ENCODE measurements at places on chromosomes 7 and 10.

- DNase-seq, result no peak
Observed at GRCh38 chr10:127739908-127740307, 2.9 kb downstream of the FOXI2 start.

DNA sequence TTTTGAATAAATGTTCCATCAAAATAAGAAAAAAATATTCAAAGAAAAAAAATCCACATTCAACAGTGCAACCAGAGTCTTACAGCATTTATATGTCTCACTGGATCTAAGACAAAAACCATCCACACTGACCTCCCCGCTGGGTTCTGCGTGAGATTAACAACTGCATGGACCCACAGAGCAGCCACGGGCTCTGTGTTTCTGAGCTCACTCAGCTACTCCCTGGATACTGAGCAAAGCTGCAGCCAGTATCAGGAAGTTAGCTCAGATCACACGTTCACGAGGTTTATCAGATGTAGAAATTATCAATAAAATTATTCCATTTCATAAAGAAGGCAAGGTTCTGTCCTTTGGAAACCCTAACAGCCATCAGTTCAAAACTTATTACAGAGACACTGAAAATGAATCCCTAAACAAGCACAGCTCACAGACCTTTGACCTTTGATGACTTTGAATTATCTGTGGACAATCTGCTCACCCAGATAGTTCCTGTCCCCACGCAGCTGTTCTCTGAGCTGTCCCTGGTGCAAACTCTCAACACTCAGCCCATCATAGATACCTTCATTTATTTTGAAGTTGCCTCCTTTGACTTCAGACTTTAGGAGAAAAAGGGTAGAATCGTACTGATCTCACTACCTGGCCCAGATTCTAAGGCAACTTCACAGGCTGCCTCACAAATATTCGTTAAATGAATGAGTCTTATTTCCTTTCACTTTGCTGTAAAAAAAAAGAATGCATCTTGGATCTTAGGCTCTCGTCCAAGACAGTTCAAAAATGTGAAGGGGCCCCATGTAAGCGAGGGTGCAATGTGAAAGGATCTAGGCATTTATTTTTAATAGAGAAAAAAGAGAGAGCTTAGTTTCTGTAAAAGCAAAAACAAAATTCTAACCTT is 67.7 kb upstream of the SVIL start:
- no peak for DNase-seq

DNA sequence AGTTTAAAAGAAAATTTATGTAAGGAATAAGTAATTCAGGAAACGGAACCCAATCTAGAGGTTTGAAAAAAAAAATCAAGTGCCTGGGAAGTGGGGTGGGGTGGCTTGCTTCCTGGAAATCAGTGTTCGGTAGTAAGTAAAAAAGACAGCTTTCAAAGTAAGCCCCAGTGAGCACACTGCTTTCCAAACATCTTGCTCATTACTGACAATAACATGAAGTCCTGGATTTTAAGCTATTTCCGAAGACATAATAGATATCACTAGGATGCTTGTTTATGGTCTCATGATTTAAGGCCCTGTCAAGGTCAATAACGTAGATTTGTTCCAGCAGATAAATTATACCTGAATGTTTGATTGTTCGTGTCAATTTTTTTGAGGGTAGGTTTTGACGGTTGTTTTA is 1.3 kb downstream of the STAMBPL1 start:
- DNase-seq, result no peak

DNA sequence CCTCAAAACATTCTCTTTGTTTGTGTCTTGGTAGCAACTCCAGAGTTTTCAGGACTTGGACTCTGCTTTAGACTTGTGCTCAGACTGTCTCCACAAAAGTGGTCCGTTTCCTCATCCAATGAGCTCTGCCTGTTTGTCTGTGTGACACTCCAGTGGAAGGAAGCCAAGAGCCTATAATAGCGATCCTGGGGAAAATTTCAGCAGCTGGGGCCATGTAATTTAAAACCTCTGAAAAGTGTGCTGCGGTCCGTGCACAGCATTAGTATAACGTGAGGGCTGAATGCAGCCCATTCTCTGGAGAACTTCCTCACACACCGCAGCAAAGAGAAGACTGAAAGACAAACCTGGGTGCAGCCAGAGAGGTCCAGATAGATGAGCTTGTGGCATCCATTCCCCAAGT is at the start of gene LRRC17:
LRRC17 (plus strand) TSS at position 259 of the 400 bp plus-strand sequence. CDS start 20,914 bp downstream, outside the sequence.
- no peak for DNase-seq

- DNase-seq, result no peak
Observed at GRCh38 chr10:48213047-48213446, 61.4 kb downstream of the FRMPD2 start.

DNA sequence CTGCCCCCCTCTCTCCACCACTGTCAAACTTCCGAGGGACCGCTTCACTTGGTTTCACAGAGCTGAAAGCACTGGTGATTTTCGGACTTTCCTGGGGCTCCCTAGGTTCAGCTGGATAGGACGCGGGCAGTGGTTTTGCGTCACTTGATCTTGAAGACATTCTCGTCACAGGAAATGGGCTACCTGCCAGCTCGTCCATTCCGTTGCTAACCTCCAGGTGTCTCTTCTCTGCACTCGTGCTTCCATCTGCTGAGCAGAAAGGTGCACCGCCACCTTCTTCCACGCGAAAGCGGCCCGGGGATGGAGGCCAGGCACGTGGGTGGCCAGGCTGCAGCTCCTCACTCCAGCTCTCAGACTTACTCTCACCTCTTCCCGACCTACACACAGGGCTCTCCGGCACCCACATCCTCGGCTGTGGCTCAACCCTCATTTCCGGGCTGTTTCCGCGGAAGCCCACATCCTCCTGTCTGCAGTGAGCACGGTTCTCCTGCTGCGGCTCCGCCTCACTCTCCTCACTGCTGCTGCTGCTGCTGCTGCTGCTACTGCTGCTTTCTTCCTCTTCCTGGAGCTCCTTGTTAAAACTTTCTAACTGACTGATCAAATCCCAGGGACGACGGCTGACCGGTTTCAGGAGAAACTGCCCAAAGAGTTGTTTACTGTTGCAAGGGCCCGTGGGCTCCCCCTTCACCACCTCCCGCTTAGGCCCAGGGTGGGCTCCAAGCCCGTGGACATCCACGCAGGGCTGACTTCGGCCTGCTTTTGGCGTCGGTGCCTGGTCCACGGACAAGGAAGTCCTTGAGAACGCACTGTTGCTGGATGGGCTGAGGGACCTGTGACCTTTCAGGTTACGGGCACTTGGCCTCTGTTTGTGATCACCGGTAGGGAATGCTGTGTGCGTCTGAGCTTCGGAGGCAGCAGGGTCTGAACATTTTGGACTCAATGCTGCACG is 32.1 kb downstream of the JCAD start:
- DNase-seq, result no peak

GRCh38 chr7:82012453-82012852 is 242.6 kb upstream of the HGF start:
- no peak for DNase-seq

DNA sequence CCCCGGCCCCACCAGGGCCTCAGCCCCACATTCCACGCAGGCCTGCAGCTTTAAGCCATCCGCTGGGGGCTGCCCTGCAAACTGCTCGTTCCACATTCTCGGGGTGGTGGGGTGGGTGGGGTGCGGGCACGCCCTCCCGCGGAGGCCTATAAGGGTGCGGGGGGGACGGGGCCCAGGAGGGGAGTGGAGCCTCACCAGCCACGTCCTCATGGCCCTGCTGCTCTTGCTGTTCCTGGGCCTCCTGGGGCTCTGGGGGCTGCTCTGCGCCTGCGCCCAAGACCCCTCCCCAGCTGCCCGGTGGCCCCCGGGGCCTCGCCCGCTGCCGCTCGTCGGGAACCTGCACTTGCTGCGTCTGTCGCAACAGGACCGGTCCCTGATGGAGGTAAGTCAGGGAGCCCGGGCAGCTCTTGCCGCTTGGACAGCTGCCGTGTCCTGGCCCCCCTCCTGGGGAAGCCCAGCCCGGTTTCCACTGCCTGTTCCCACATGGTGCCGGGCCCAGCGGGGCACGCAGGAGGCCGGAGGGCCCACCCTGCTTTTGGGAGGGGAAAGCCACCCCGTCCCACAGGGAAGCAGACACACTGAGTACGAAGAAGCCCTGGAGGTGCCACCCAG is at the start of gene CYP2W1:
CYP2W1 (plus strand) TSS at position 178 of the 612 bp plus-strand sequence; CDS start at position 209, 31 bp downstream.
- DNase-seq, result no peak

DNA sequence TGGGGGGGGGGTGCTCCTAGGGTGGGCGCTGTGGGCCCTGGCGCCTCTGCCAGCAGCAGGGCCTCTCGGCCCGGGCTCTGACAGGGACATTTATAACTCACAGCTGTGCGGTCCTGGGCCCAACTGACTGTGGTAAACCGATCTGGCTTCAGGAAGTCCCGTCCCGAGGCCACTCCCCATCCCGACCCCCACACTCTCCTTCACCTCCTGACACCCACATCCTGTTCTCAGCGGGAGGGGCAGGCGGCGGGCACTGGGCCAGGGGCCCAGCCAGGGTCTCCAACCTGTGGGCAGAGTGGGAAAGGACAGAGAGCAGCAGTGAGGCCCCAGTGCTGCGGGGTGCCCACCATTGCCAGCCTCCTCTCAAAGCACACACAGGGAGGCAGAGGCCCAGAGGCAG is 69.1 kb downstream of the ZMIZ1 start:
- DNase-seq, result no peak

GRCh38 chr7:92296235-92296634 is 50.5 kb downstream of the ANKIB1 start:
- no peak for DNase-seq

GRCh38 chr10:1531883-1532597 is 205.3 kb downstream of the ADARB2 start:
- DNase-seq, result no peak

GRCh38 chr10:103858360-103858759 is 3.0 kb upstream of the SH3PXD2A start:
- no peak for DNase-seq

DNA sequence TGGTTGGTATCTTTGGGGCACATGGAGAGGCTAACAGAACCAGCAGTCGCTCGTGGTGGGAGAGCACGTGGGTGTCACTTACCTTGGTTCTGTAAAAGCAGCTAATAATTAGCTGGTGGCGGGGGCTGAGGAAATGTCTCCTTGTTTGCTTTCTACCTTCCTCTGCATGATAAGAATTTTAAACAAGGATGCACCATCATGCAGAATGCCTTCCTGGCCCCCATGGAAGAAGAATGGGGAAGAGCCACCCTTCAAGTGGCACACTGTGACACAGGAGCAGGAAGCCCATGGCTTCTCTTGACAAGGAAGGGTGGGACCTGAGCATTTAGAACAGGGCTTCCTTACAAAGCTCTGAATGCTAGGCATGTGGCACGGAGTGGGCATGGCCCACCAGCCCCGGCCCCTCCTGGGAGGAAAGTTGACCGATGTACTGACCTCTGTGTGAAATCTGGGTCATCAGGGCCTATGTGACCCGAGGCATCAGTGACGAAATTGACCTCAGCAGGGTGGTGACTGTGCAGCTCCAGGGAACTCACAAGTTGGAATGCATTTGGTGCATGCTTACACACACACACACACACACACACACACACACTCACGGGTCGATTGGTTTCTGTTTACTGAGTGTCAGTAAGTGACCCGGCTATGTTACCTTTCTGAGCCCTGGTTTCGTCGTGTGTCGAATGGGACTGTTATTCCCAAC is 116.9 kb upstream of the ANLN start:
- DNase-seq, result no peak

Measured in NCI-H1417 treated with DMSO at 0.1 percent for 48 hours (cell line).